ENCODE measurements at places on chromosomes 6 and 20.

GRCh38 chr6:84193114-84193708 lies 34.2 kb downstream of the CEP162 start:
- DNase-seq: no peak

- no peak for DNase-seq
These were observed 34.7 kb upstream of the ADGRF4 start for GRCh38 chr6:47663462-47664216.

- no peak for DNase-seq
These were observed 3.0 kb upstream of the ABCF1 start for GRCh38 chr6:30568245-30568644.

DNA sequence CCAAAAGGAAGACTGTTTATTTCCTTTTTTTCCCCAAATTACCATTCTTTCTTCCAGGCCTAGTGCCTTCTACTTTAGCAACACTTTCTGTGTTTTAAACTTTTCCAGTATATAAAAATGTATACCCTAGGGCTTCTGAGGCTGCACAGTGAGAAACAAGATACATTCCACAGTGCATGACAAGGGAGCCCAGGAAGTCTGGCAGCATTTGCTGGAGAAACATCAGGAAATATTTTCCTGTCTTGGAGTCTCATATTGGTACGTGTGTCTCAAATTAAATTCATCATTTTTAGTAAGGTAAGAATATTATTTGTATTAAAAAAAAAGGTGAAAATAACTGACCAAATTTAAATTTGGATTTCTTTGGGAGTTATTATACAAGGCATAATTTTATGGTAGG lies 662.6 kb downstream of the RFPL4B start:
- DNase-seq: no peak

DNA sequence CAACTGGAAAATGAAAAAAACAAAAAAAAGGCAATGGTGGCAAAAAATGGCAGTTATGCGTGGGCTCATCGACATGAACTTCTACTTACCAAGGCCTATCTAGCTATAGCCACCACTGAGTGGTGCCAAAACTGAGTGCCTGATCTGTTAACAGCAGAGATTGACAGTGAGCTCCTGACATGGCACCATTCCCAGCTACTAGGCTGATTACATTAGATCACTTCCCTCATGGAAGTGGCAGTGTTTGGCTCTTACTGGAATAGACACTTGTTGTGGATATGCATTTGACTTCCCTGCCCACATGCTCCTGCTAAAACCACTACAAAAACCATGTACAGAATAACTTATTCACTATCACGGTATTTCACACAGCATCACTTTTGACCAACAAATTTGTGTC lies 216.1 kb upstream of the SGK1 start:
- no peak for DNase-seq

DNA sequence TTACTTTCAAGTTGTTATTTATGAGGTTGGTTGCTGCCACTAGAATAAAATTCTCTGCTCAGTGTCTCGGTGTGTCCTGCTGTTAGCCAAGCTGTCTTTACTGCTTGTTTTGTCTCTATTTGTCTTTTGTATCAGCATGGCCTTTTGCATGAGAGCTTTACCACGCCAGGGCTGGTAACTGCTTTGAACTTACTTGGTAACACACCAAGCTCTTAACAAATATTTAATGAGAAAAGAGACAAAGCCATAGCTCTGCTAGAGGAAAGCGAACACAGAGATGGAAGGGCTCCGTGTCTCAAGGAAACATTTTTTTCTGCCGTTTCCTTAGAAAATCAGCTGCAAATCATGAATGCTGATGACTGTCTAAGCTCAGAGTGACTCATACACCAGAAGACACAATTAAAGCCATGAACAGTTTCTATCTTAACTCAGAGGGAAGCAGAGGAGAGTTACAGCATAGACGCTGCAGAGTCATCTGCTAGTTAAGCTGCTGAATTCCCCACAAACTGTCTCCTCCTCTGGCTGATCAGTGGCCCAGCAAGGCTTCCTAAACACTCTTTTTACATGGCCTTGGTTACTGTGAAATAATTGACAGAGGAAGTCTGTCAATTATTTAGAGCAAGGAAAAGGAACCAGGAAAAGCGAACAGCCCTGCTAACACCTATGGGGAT lies 44.8 kb downstream of the AGPAT4 start:
- DNase-seq: no peak

DNA sequence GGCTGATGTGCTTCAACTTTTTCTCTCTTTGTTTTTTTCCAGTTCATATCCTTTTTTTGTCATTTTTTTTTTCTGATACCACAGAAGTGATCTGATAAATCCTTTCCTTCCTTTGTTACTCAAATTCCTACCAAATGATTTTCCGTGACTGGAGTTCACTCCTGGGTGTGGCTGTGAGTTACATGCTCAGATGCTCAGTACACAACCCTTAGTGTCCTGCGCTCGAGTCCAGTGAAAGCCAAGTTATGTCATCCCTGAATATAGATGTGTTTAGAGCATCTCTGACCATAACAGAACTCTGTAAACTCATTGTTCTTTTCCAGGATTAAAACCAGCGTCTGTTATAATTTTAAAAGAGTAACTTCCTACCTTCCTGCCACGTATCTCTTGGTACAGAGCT lies 147.2 kb upstream of the AKAP12 start:
- no peak for DNase-seq

- DNase-seq: no peak
These were observed 241.0 kb downstream of the SLC24A3 start for GRCh38 chr20:19453410-19453809.

GRCh38 chr6:106572875-106573585 lies 56.3 kb downstream of the RTN4IP1 start:
- no peak for DNase-seq

- no peak for DNase-seq
These were observed 279.3 kb upstream of the TCF21 start for GRCh38 chr6:133609415-133610226.
